SW 1271 (cell line): ENCODE measurements at places on chromosomes 3 and 15.

- DNase-seq = no peak
These were observed 20.3 kb downstream of the IMPG2 start for GRCh38 chr3:101300073-101300472.

GRCh38 chr15:60003243-60004008, 685 bp upstream of the FOXB1 start:
- no peak for DNase-seq

DNA sequence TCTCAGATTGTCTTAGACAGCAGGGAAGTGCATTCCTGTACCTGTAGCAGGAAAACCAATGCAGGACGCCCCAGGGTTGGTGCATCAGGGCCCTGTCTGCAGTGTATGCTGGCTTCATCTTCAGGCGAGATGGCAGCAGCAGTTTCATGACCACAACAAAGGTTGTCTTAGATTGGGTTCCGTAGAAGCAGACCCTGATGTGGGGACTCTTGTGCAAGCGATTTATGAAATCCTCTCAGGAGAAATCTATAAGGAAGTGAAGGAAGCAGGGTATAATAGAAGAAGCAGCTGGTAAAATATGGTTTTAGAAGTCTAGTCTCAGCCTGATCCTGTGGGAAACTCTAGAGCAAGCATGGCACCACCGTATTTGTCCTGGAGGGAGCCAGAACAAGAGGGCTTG, 25.0 kb downstream of the DNAH1 start:
- DNase-seq = no peak

DNA sequence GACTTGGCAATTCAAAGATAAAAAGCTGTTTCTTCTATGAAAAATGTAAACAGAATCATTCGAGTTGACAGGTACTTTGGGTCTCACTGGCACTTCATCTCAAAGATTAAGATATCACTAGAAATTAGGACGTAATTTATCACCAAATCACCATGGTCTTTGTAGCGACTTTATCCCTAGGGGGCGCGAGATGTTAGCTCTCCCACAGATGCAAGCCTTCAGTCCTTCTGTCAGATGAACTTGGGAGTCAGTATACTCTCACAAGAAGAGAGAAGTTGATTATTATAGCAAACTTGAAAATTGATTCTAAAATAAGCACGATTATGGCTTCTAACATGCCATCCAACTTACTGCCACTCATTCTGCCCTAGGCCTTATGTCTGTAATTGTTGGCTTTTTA, 150.3 kb downstream of the ALCAM start:
- DNase-seq = no peak
